ENCODE measurements at places on chromosomes 12 and 14. TPM values are rescaled to one million over a fixed set of nuclear protein-coding genes. Genes with fewer than 3 reads are reported as not detected.
A peak's percentile ranks its signal among the peaks of the same experiment; 100 is the strongest.

DNA sequence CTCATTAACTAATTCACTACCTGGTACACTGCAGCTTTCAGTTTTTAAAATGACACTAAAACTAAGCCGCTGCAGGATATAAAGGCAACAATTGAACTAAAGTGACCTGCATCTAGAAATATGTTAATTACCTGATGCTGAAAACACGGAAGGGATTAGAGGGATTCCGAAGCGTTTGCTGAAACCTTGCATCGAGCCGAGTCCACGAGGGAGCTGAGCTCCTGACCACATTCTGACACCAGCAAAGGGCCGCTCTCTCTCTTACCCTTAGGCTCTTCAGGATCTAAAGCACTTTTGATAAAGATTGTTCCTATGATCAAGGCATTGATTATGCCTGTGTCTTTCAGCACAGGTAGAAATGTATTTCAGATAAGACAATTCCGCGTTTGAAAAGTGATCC, 59.5 kb upstream of the CDKN3 start:
- DNase-seq = no peak

DNA sequence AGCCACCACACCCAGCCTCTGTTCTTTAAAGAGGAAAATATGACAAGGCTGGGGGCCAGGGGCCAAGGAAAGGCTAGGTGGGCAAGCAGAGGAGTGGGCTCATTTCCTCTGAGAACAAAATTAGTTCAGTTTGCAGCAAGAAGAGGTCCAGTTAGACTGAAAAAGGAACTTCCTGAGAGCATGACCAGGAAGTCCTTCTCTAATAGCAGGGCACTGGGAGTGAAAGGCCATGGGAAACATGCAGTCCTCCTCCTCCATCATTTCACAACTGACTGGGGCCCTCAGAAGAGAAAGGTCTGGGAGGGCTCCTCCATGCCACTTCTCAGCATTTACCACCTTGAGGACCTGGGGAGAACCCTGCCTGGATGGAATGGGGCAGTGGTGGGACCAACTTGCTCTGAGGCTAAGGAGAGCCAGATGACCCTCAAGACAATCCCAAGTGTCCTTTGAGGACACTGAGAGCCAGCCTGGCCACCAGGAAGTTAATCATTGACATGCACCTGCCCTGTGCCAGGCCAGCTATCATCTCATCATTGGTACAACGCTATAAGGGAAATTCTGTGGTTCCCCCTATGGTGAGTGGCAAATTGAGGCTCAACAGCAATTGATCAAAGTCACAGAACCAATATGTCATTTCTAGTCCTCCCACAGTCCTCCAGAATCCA, 2.0 kb downstream of the AQP2 start:
- no peak for DNase-seq

GRCh38 chr14:46651526-46652144, at the start of gene RPL10L:
Gene RPL10L, minus strand, starts transcription at chr14:46651781. Its CDS starts 45 bp downstream, at chr14:46651736.
- DNase-seq = no peak

- no peak for DNase-seq
Measured at GRCh38 chr12:132640936-132641335, 22.4 kb downstream of the P2RX2 start.

- no peak for DNase-seq
Measured at GRCh38 chr14:34692348-34692747, 22.0 kb downstream of the CFL2 start.

DNA sequence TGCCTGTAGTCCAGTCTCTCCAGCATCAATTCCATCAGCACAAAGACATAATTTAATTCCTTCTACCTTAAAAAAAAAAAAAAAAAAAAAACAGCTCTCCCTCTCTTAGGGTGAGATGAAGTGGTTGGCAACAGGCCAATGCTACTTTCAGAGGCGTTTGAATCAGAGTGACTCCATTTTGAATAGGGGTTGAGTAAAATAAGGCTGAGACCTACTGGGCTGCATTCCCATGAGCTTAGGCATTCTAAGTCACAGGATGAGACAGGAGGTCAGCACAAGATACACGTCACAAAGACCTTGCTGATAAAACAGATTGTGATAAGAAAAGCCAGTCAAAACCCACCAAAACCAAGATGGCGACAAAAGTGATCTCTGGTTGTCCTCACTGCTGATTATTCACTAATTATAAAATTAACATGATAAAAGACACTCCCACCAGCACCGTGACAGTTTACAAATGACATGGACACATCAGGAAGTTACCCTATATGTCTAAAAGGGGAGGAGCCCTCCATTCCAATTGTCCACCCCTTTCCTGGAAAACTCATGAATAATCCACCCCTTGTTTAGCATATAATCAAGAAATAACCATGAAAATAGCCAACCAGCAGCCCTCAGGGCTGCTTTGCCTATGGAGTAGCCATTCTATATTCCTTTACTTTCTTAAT, 6.9 kb upstream of the TCL1B start:
- DNase-seq = no peak

GRCh38 chr14:58119381-58119780, 32.6 kb downstream of the ARMH4 start:
- DNase-seq = no peak

- DNase-seq = peak; percentile 55
Measured at GRCh38 chr14:63852271-63852816, 460 bp upstream of the SYNE2 start.

DNA sequence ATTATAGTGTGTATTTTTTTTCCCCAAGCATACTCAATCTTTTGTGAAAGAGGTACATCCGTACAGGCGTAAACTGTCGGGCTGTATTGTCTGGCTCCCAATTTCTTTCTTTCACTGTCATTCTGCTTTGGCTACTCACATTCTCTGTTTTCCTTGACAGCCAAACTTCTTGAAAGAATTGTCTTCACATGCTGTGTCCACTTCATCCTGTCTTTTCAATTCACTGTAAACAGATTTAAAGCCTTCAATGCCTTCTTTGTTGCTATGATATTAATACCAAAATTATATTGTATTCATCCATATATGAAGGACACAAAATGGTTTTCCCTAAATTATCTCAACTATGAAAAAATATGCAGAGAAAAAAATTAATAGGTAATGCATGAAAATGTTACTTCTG, 6.0 kb upstream of the ATP23 start:
- no peak for DNase-seq

CDKL1 gene
- polyA plus RNA-seq = 9.6 TPM
